Fibroblast of villous mesenchyme (primary cell): ENCODE measurements at places on chromosomes 6 and 20.

- DNase-seq = no peak
Measured at GRCh38 chr6:97703661-97704060, 420.6 kb upstream of the MMS22L start.

DNA sequence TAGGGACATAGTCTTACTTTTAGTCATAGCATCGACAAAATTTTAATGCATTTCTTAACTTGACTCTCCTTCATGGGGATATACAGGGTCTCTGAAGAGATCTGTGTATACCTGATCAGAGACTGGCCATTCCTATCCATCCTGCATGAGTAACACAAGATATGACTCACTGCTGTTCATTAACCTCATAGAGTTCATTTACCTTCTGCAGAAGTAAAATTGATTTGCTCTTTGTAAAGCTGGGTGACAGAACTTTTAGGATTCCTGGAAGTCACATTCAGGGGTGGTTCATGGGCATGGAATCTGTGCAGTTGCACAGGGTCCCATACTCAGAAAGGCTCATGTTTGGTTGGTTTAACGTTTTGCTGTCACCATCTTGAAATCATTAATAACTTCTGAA, 53.2 kb downstream of the PDE7B start:
- DNase-seq = no peak

DNA sequence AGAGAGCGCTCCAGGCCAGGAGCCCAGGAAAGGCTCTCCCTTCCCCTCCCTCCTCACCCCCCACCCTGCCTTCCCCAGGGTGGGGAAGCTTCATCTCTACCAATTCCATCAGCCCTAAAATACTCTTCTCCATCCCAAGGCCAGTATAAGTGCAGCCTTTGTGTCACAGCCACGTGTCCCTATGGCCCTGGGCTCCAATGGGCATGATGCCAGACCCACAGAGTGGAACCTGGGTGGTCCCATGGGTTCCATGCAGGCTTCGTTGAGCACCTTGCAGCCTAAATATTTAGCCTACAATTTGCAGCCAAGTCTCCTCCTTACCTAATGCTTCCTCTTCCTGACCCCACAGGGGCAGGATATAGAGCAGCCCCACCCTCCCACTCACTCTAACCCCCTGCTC, 976 bp upstream of the MATN4 start:
- no peak for DNase-seq

GRCh38 chr6:116218172-116218633, 35.7 kb downstream of the TSPYL4 start:
- peak; percentile 31 for DNase-seq

GRCh38 chr20:50111120-50111828, 1.7 kb downstream of the UBE2V1 start:
- peak; percentile 67 for DNase-seq

- DNase-seq = no peak
Measured at GRCh38 chr6:33019372-33019771, 10.0 kb upstream of the HLA-DOA start.

GRCh38 chr6:55011034-55011433, 163.3 kb upstream of the HCRTR2 start:
- no peak for DNase-seq
